Suppressor macrophage treated with lipopolysaccharide for 4 hours (primary cell): ENCODE measurements at places on chromosomes 5 and 9.
A peak's percentile ranks its signal among the peaks of the same experiment; 100 is the strongest.

DNA sequence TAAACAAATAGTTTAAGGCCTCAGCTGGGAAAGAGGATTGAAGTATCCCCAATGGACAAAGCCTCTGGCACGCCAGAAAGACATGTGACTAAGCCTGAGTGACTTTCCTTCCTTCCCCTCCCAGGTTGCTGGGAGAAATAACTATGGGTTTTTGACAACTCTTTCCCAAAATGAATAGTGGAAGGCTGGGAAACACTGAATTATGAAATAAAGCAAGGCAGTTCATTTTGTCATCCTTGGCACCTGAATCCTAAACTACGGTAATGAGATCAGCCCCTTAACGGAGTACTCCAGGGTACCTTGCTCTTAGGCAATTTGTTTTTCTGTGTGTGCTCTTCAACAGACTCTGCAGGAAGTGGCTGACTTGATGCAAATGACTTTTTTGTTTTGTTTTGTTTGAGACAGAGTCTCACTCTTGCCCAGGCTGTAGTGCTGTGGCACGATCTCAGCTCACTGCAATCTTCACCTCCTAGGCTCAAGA is 75.2 kb downstream of the LMNB1 start:
- DNase-seq, result no peak

GRCh38 chr5:89436464-89436863 is 553.5 kb upstream of the MEF2C start:
- DNase-seq, result no peak

GRCh38 chr5:177357459-177358351 is at the start of gene RGS14:
Gene RGS14 (plus strand): TSS chr5:177357924. CDS start chr5:177358025, 101 bp downstream.
- DNase-seq, result peak; percentile 88

- DNase-seq, result no peak
Observed at GRCh38 chr5:139091439-139092156, 106.6 kb downstream of the SIL1 start.

DNA sequence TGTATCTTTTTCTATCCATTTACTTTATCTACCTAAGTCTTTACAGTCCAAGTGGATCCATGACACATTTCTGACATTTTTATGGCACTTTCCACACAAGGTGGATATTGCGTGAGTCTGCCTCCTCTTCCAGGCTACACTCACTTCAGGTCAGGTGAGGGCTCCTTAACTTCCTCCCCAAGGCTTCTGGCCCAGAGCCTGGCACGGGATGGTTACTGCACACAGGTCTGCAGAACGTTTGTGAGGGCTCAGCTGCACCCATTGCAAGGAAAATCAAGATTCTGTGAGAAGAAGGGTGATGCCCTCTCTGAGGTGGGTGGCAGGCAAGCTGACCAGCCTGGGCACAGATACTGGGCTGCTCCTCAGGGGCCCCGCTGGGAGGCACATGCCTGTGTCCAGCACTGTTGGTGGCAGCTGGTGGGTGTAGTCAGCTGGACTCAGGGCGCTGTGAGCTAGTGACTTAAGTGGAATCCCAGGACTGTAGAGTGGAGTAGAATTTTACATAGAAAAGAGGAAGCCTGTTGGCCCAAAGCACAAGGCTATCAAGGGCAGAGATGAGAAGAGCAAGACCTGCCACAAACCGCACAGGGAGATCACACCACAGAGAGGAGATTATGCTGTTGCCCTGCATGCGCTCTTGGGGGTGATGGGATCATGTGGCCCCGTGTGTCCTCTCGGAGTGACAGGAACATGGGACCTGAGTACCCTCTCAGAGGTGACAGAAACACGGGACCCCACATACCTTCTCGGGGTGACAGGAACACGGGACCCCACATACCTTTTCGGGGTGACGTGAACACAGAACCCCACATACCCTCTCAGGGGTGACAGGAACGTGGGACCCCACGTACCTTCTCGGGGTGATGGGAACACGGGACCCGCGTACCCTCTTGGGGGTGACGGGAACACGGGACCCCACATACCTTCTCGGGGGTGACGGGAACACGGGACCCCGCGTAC is 21.3 kb downstream of the AHRR start:
- DNase-seq, result peak; percentile 27

- peak; percentile 97 for DNase-seq
Observed at GRCh38 chr9:112061152-112061740, 113.9 kb downstream of the SUSD1 start.

- no peak for DNase-seq
Observed at GRCh38 chr5:175711031-175711430, 53.2 kb downstream of the HRH2 start.

DNA sequence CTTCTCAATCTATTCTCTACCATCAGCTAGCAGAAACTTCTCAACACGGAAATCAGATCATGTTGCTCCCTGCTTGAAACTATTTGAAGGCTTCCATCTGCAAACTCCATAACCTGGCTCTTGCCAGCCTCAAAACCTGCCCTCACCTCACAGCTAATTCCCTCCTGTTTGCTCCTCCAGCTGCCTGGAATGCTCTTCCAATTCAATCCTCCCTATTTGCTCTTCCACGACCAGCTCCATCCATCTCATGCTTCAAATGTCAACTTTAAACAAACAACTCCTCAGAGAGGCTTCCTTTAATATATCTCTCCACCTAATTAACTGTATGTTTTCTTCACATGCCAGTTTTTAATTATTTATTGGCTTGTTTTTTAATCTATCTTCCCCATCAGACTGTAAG is 1.5 kb downstream of the PLAA start:
- DNase-seq, result no peak

DNA sequence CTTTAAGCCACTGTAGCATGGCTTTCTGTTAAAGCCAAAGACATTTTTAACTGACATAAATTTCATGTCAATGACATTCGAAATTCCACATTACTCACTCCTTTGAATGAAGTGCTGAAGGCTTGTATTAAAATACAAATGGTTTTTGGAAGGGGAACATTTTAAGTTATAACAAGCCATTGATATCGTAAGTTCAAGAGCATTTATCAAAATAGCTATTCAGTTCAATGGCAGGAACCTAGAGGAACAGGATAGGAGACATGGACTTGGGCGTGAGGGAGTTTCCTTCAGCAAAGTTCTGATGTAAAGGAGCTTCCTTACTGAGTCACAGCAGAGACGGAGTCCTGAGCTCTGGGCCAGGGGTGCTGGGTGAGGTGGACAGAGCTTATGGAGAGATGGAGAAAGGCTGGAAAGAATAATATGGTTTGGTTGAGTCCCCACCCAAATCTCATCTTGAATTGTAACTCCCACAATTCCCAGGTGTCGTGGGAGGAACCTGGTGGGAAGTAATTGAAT is 631.8 kb downstream of the BNC2 start:
- no peak for DNase-seq

DNA sequence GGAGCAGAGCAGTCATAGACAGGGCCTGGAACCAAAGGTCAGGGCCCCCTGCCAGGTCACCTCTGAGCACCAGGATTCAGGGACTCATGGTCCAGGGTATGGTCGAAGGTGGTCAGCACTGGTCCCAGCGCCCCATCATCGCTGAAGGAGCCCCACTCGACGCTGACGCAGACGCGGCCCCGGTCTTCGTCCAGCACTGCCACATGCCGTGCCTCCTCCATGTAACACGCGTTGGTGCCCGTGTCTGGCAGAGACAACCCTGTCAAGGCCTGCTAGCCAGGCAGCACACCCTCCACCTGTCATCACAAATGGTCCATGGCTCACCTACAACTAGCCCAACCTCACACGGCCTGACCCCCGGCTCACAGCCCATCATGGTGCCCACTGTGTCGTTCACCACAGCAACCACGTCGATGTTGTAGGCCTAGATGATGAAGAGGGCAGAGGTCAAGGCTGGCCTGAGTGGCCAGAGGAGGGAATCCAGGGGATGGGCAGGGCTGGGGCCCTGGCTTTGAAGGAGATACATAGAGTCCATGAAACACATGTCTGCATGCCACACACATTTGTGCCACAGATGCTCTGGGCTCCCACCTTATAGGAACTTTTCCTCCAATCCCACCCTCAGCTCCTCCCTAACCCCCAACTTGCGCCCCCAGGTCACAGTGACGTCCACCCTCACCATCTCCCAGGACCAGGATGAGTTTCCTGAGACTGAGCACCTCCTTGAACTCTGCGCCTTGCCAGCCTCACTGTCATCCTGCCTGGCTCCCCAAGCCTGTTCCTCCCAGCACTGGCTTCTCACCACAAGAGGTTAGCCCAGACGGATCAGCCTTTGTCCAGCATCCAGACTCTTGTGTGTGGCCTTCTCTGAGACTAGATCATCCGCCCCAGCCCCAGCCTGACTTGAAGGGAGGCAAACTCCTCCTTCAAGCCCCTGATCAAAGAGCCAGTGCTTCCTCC is 9.5 kb downstream of the HK3 start:
- no peak for DNase-seq

- DNase-seq, result peak; percentile 53
Observed at GRCh38 chr9:112864403-112864802, 26.3 kb downstream of the SLC46A2 start.

- DNase-seq, result no peak
Observed at GRCh38 chr5:115888027-115888426, 46.3 kb downstream of the AP3S1 start.

- no peak for DNase-seq
Observed at GRCh38 chr9:119662329-119662728, 293.1 kb upstream of the BRINP1 start.

- DNase-seq, result no peak
Observed at GRCh38 chr9:109499093-109499630, 1.1 kb upstream of the PTPN3 start.

- no peak for DNase-seq
Observed at GRCh38 chr5:62762503-62762902, 183.9 kb downstream of the LRRC70 start.

DNA sequence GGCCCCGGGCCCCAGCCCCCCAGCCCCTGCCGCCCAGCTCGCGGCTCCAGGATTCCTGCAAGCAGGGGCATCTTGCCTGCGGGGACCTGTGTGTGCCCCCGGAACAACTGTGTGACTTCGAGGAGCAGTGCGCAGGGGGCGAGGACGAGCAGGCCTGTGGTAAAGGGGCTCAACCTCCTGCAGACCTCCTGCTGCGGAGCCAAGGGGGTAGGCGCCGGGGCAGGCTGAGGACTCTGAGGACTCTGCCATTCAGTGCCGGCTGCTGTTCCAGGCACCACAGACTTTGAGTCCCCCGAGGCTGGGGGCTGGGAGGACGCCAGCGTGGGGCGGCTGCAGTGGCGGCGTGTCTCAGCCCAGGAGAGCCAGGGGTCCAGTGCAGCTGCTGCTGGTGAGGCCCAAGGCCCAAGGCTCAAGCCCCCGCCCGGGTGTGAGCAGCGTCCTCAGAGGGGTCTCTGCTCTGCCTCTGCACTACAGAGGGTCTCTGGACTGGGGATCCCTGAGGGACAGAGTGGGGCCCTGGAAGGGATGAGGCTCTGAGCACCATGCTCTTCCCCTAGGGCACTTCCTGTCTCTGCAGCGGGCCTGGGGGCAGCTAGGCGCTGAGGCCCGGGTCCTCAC is 3.4 kb downstream of the MAMDC4 start:
- no peak for DNase-seq

DNA sequence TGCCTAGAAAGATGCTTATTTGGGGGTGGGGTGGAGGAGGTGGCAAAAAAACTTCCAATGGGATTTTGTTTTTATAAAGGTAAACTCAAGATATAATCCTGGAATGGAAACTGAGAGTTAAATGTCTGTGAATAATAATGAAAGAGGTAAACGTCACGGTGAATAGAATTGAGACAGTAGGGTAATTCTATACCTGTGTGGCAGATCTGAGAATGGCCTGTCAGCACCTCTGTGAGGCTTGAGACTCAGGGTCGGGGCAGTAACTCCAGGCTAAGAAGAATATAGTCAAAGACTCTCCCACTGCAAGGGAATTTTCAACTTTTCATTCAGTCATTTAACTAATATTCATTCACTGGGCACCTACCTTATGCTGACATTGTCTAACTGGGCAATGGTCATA is 581.2 kb upstream of the ZNF608 start:
- no peak for DNase-seq

- no peak for DNase-seq
Observed at GRCh38 chr5:110414360-110414759, 312.1 kb downstream of the TMEM232 start.

- peak; percentile 81 for DNase-seq
Observed at GRCh38 chr5:167785106-167785505, 506.3 kb upstream of the WWC1 start.

DNA sequence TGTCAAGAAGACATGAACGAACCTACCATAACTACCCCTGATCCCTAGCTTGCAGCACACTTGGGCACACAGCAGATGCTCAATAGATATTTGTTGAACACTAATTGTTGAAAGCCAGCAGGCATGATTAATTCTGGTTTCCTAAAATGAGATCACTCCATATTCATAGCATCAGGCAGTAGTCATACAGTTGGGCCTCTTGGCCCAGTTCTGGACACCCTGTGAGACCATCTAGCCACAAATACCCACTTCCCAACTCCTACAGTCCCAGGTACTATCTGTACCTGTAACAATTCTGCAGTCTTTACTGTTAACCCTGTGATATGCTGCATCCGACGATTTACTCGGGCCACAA is 24.2 kb downstream of the P4HA2 start:
- DNase-seq, result no peak

DNA sequence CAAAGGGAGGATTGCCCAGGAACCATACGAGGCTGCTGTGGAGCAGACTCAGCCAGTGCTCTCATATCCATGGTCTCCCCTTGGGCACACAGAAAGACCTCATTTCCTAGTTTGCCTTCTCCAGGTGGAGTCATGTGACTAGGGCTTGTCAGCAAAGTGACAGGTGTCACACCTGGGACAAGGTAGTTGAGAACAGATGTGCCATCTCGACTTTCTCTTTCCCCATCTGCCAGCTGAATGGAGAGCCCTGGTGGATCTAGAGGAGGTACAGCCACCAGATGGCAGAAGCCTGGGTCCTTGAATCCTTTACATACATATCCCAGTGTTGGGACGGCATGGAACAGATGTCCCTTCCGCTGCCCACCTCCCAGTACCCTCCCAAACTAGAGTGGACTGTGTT is 42.9 kb upstream of the ALDOB start:
- no peak for DNase-seq

DNA sequence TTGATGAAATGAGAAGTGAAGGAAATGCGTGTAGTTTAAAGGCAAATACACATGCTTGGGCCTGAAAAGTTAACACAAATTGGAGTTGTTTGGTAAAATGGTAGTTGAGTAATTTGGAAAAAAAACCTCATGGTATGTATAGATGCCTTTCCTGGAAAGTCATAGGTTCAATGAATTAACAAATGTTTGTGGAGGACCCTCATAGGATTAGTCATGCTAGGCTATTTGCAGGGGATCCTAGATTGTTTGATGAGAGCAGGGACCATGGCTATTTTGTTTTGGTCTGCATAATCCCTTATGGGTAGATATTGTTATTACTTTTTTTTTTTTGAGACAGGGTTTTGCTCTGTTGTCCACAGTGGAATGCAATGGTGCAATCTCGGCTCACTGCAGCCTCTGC is 93.5 kb upstream of the NR3C1 start:
- no peak for DNase-seq

DNA sequence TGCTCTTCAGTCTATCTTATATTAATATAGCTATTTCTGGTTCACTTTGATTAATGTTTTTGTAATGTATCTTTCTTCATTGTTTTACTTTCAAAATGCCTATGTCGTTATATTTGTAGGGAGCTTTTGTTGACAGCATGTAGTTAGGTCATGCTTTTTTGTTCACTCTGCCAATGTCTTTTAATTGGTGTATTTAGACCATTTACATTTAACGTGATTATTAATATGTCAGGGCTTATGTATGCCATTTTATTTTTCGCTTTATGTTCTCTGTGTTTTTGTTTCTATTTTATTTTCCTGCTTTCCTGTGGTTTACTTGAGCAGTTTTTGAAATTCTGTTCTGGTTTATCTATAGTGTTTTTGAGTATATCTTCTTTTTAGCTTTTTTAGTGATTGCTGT is 10.8 kb downstream of the GARIN3 start:
- DNase-seq, result no peak
